Left lung (tissue), 14 donors: ENCODE measurements at places on chromosomes 13 and 19. TPM values are rescaled to one million over a fixed set of nuclear protein-coding genes. Genes with fewer than 3 reads are reported as not detected.

The RNF6 gene
- 26.6 TPM for polyA plus RNA-seq

The ADAMTS10 gene
- polyA plus RNA-seq = 59.9 TPM

The RNF113B gene
- polyA plus RNA-seq = not detected

The KRTDAP gene
- 0.98 TPM for polyA plus RNA-seq

The CEACAM4 gene
- polyA plus RNA-seq = not detected

The CGB5 gene
- not detected for polyA plus RNA-seq

The CIC gene
- 50.5 TPM for polyA plus RNA-seq

The LILRA1 gene
- polyA plus RNA-seq = 0.58 TPM

The TTYH1 gene
- polyA plus RNA-seq = 4.1 TPM

The MEGF8 gene
- polyA plus RNA-seq = 38.1 TPM

The CCDC70 gene
- not detected for polyA plus RNA-seq

The CLDND2 gene
- polyA plus RNA-seq = 1.9 TPM

The PGPEP1 gene
- polyA plus RNA-seq = 19.6 TPM

The ZNF223 gene
- 14.2 TPM for polyA plus RNA-seq

The CEACAM7 gene
- 0.09 TPM for polyA plus RNA-seq

The CAPS gene
- 44.9 TPM for polyA plus RNA-seq

The ZNF99 gene
- polyA plus RNA-seq = 0.72 TPM

The ZNF682 gene
- 20.7 TPM for polyA plus RNA-seq

The INTS6 gene
- polyA plus RNA-seq = 41.4 TPM

The RASAL3 gene
- polyA plus RNA-seq = 2.2 TPM

The VAV1 gene
- polyA plus RNA-seq = 3.1 TPM

The SERPINE3 gene
- polyA plus RNA-seq = 1.0 TPM

The GPR4 gene
- 2.4 TPM for polyA plus RNA-seq

The TM9SF2 gene
- 146 TPM for polyA plus RNA-seq

The NFIC gene
- 64.0 TPM for polyA plus RNA-seq

The TRPC4 gene
- 0.20 TPM for polyA plus RNA-seq

The ZNF471 gene
- 37.9 TPM for polyA plus RNA-seq

The PNMA8B gene
- polyA plus RNA-seq = 4.8 TPM

The POU2F2 gene
- polyA plus RNA-seq = 0.87 TPM

The DLEU7 gene
- 0.54 TPM for polyA plus RNA-seq

The LILRB3 gene
- 3.0 TPM for polyA plus RNA-seq

The C1QTNF9 gene
- polyA plus RNA-seq = 0.20 TPM

The ZNF763 gene
- polyA plus RNA-seq = 7.7 TPM

The ZNF714 gene
- 23.6 TPM for polyA plus RNA-seq

The CGB8 gene
- polyA plus RNA-seq = not detected

The PLK5 gene
- 0.19 TPM for polyA plus RNA-seq

The TMIGD2 gene
- polyA plus RNA-seq = 0.56 TPM

The TRPM4 gene
- polyA plus RNA-seq = 29.2 TPM

The LRG1 gene
- 0.97 TPM for polyA plus RNA-seq

The SLC25A41 gene
- 1.2 TPM for polyA plus RNA-seq

The SBSN gene
- polyA plus RNA-seq = 0.11 TPM

The PEX11G gene
- polyA plus RNA-seq = 3.9 TPM

The DBP gene
- 6.4 TPM for polyA plus RNA-seq

The CYP2A7 gene
- 0.49 TPM for polyA plus RNA-seq

The OSCAR gene
- polyA plus RNA-seq = 0.59 TPM

The SHISA7 gene
- 0.21 TPM for polyA plus RNA-seq

The ANGPTL4 gene
- polyA plus RNA-seq = 3.1 TPM

The ZNF793 gene
- polyA plus RNA-seq = 37.9 TPM

The NBEA gene
- 9.8 TPM for polyA plus RNA-seq

The RFPL4AL1 gene
- polyA plus RNA-seq = not detected

The ZNF578 gene
- polyA plus RNA-seq = 4.0 TPM

The GAS6 gene
- polyA plus RNA-seq = 28.7 TPM

The B3GNT8 gene
- 4.1 TPM for polyA plus RNA-seq

The ESD gene
- polyA plus RNA-seq = 272 TPM
